Stimulated activated CD4-positive, alpha-beta T cell treated with anti-CD3 and anti-CD28 coated beads, Interleukin-15, amount 100 ng/mL, for 1 hour (primary cell): ENCODE measurements at places on chromosomes 12 and 14.

DNA sequence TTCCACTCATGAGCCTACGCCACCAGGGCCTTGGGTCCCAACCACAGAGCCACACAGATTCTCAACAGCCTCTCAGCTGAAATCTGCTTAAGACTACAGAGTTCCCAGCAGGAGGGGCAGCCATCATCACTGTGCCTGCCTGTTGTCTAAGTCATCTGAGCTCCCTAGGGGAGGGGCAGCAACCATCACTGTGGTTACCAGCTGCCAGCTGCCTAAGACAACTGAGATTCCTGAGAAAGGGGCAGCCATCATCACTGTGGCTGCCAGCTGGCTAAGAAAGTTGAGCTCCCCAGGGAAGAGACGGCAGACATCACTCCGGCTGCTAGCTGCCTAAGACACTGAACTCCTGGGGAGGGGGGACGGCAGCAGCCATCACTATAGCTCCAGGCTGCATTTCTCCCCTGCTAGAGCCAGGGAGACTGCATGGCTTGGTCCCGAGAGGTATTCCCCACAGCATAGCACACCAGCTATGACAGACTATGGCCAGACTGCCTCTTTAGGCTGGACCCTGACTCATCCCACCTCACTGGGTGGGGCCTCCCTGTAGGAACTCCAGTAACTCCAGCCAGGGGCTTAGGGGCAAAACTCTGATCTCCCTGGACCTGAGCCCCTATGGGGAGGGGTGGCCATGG is 37.2 kb upstream of the C14orf132 start:
- no peak for DNase-seq

GRCh38 chr14:68664225-68664681 is 128.6 kb downstream of the ZFP36L1 start:
- DNase-seq, result no peak

DNA sequence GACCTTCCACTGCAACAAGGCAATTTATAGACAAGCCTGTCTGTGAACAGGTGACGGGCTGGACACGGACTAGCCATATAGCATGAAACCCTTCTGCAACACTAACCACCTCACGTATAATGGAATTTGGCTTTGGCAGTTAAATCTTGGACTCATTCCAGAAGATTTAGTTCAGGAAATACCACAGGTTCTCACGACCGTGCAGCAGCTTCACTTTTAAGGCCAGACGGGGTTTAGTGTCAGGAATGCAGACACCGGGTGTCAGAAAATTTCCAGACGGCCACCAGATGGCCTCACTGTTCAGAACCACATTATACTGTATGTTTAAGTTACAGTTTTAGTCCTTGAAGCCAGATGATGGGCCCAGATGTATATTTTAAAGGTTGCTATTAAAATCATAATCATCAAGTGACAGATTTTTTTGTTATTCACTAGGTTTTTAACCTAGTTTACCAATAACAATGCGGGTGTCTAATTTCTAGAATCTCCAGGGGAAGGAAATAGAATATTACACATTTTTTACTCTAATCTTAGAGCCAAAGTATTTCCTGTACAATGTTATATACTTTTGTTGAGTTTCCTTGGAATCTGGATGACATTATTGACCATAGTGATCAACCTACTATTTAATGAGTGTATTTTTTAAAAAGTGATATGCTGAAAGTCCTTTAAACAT is 90.5 kb upstream of the TMPO start:
- DNase-seq, result peak; percentile 23

- DNase-seq, result no peak
Observed at GRCh38 chr14:66381755-66382154, 104.4 kb upstream of the CCDC196 start.

GRCh38 chr12:25771041-25771440 is 187.4 kb upstream of the RASSF8 start:
- DNase-seq, result no peak

GRCh38 chr14:26199590-26200370 is 398.1 kb downstream of the NOVA1 start:
- no peak for DNase-seq

GRCh38 chr12:57483466-57483865 is 3.8 kb upstream of the ARHGAP9 start:
- no peak for DNase-seq

- no peak for DNase-seq
Observed at GRCh38 chr14:86961106-86961716, 1031.8 kb downstream of the GALC start.

GRCh38 chr14:28746247-28746646 is 20.3 kb upstream of the FOXG1 start:
- DNase-seq, result no peak

DNA sequence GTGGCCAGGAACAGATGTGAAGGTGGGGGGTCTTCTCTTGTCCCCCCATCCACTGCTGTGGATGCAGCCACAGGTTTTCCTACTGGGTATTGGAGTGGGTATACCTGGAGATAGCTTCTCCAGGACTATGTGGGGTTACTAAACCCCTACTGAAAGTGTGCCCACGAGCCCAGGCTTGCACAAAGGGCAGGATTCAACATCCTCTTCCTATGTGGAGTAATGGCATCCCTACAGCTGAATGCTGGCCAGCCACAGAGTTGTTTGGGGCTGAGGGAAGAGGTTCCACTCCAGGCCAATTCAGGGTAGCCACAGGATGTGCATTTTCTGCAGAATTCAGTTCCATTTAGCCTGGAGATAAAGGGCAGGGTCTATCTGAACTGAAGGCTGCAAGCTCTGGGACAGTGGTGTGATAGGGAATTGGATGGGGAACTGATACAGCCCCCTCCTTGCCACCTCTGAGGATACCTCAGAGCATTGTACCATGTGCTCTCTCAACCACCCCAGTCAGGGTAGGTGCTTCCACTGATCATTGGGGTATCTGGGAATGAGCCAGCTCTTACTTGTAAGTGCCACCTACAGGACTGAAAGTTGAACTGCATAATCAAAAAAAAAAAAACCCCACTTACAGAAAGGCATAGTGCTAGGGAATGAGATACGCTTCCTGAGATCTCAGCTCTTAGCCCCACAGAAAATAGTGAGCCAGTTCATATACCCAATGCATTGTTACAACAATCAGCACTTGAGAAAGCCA is 187.1 kb downstream of the KITLG start:
- no peak for DNase-seq

DNA sequence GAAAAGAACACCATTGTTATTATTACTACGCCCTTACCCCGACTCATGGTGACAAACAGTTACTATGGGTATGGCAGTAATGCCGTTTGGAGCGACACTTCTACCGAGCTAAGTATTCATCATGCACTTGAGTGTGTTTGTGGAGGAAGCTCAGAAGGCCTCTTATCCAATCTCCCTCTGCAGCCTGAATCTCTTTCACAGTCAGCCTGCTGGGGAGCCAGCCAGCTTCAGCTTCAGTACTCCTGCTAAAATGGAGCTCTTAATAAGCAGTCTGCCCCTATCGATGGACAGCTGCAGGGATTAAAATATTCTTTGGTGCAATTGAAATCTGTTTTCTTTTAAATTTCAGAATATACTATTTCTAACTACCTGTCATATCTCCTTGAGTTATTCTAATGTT is 24.7 kb upstream of the ATP5MC2 start:
- no peak for DNase-seq

DNA sequence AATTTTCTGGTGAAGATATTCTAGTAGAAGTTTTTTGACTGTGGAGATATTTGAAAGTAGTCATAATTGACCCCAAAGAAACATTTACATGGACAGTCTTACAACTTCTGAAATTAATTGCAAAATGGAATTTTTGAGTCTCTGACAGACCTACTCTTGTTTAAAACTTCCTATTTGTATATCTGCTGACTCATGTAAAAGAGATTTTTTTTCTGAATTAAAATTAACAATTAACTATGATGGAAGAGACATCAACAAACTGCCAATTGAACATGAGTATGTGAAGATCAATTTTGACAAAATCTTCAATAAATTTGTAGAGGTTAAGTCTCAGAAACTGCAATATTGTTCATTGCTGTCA is 108.5 kb upstream of the MAX start:
- DNase-seq, result no peak

DNA sequence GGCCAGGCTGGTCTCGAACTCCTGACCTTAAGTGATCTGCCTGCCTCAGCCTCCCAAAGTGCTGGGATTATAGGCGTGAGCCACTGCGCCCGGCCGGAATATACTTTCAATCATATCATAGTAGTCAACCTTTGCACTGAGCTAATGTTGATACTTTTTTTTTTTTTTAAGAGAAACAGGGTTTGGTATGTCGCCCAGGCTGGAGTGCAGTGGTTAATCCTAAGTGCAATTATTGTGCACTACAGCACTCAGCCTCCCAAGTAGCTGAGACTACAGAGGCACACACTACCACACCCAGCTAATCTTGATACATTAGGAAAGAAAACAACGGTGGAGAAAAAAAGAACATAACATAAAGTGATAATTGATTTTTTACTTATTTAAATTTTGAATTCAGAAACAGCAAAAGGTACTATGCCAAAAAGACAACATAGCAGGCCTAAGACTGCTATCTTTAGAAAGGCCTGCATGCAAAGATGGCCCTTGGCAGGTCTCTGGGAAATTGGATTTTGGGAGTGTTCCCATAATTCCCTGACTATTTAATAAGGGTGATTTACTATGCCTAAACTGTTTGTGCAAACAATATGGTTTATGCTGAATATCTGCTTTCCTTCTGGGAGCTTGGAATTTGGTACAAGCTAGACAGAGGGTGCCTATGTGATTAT is 15.5 kb downstream of the BTBD7 start:
- no peak for DNase-seq

DNA sequence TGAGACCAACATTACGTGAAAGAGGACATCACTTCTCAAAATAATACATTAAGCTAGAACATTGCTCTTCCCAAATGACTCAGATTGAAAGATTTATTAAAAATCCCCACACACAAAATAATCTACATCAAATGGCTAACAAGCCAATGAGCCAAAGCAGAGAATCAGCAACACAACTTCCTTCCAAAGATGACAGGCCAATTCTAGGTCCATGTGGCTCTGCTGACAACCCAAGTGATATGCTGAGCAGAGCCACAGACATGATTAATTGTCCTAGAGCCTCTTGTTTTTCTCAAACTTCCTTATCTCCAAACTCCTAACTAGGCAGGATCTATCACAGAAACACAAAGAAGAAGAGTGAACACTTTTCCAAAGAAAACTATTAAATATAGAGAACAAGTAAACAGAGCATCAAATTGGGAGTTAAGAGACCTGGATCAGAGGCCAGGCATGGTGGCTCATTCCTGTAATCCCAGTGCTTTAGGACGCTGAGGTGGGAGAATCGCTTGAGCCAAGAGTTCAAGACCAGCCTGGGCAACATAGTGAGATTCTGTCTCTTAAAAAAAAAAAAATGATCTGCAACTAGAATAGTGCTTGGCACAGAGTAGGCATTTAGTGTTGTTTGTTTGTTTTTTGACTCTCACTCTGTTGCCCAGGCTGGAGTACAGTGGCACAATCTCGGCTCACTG is 38.5 kb downstream of the SENP1 start:
- DNase-seq, result no peak

DNA sequence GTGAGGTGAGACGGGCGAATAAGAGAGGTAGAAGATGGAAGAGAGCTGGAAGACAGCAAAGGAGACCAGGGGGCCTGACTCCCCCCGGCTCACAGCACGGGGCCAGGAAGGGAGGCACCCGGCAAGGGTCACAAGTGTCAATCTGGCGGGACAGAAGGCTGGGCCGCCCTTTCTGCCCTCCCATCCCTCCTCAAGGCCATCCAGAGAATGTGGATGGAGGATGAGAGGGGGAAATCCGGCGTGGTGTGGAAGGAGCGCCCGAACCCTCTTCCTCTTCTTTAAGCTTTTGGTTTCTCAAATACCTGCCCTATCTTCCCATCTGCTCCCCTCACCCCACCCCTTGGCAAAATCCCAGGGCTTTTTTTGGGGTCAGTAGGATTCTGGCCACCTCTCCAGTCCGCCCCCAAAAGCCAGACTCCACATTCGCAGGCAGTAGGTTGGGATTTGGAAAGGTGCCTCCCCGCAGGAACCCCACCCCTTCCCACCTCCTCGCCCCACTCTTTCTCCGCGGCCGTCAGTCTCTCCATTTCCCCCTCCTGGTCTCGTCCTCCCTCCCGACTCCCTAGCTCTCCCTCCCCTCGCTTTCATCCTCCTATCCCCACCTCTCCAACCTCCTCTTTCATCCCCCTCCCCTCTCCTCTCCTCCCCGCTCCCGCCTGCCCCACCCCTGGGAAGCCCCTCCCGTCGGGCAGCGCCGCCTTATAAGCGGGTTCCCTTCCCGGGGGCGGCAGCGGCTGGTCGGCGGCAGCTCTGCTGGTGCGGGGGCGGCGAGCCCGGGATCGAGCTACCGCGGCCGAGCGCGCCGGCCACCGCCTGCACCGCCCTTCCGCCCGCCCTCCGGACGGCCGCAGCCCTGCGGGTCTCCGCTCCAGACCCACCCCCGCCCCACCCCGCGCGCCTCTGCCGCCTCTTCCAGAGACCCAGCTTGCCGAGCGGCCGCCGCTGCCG is at the start of gene PTMS:
TSS of gene PTMS (plus strand) at position 730 of the 948 bp plus-strand sequence. CDS start 343 bp downstream, outside the sequence.
- DNase-seq, result no peak

DNA sequence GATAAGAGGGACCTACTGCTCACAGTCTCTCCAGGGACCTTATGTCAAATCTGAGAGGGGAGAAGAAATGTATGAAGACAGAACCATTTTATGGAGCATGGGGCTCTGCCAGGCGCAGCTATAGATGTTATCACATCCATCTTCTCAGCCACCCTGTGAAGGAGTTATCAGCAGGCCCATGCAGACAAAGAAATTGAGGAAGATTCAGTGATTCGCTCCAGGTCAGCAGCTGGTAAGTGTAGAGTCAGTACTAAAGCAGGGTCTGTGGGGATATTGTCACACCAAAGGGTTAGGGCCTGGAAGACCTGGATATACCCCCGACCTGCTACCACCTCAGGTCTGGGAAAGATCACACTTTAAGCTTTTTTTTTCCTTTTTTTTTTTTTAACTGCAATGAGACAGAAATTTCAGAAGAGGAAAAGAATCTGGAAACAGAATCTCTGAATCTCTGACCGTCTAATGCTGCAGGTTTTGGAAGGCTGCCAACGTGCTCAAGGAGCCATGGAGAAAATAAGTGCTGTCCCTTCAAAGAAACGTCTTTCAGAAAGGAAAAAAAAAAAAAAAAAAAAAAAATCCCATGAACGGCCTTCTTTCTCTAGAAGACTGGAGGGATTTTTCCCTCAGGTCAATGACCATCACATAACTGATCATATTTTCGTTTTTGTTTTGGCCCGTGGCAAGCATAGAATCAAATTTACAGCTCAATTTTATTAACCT is 73.3 kb upstream of the PLEKHG7 start:
- no peak for DNase-seq
